ENCODE measurements at places on chromosomes 4 and X.

GRCh38 chr4:117908306-117909207 lies 125.7 kb upstream of the NDST3 start:
- no peak for DNase-seq

GRCh38 chrX:1009771-1010170 lies 202.7 kb downstream of the CRLF2 start:
- no peak for DNase-seq

- DNase-seq, result no peak
These were observed 35.4 kb upstream of the TMSB15B start for GRCh38 chrX:103927030-103927429.

DNA sequence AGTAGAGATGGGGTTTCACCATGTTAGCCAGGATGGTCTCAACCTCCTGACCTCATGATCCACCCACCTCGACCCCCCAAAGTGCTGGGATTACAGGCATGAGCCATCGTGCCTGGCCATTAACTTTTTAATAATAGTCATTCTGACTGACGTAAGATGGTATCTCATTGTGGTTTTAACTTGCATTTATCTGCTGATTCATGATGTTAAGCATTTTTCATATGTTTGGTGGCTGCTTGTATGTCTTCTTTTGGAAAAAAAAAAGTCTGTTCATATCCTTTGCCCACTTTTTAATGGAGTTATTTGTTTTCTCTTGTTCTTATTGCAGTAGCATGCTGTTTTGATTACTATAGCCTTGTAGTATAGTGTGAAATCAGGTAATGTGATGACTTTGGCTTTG lies 45.8 kb downstream of the ANXA10 start:
- no peak for DNase-seq

DNA sequence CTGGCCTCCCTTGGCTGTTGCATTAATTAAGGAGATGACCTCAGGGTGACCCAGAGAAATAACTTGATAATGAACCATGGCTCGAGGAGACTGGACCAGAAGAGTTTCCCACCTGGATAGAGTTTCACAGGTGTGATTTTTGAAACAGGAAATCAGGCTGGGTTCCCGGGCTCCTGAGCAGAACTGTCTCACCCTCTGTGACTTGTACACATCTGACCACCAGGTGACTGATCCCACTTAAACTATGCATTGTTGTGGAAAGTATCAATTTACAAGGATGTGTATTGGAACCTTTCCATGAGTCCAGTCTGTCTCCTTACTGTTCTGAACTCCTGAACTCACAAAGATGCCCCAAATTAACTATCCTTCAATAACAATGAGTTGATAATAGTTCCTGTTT lies 220.3 kb downstream of the PTTG2 start:
- DNase-seq, result no peak

DNA sequence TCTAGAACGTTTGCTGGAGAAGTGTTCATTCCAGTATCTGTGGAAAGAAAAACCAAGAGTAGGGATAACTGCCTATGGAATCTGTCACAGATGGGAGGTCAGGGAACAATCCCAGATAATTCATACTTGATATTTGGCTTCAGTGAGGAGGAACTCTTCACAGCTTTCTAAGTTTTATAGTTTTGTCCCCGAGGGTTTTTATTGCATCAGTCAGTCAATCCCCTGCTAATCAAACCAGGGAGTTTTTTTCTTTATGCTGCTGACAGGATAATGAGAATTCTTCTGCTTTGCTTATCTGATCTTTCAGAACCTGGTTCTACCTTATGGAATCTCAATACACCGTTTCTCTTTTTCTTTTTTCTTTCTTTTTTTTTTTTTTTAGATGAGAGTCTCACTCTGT lies 633 bp upstream of the TRIML2 start:
- DNase-seq, result no peak

- DNase-seq, result no peak
These were observed 7.9 kb downstream of the COL25A1 start for GRCh38 chr4:109294468-109295020.

Measured in activated CD4-positive, alpha-beta T cell treated with anti-CD3 and anti-CD28 coated beads, Interleukin-2, amount 50 U/mL, for 24 hours (primary cell).